Hematopoietic multipotent progenitor cell treated with erythropoietin and hydrocortisone succinate and interleukin-3 and kit ligand, for 17 days (in vitro differentiated cells): ENCODE measurements at places on chromosomes 1 and 21.
A peak's percentile ranks its signal among the peaks of the same experiment; 100 is the strongest.

DNA sequence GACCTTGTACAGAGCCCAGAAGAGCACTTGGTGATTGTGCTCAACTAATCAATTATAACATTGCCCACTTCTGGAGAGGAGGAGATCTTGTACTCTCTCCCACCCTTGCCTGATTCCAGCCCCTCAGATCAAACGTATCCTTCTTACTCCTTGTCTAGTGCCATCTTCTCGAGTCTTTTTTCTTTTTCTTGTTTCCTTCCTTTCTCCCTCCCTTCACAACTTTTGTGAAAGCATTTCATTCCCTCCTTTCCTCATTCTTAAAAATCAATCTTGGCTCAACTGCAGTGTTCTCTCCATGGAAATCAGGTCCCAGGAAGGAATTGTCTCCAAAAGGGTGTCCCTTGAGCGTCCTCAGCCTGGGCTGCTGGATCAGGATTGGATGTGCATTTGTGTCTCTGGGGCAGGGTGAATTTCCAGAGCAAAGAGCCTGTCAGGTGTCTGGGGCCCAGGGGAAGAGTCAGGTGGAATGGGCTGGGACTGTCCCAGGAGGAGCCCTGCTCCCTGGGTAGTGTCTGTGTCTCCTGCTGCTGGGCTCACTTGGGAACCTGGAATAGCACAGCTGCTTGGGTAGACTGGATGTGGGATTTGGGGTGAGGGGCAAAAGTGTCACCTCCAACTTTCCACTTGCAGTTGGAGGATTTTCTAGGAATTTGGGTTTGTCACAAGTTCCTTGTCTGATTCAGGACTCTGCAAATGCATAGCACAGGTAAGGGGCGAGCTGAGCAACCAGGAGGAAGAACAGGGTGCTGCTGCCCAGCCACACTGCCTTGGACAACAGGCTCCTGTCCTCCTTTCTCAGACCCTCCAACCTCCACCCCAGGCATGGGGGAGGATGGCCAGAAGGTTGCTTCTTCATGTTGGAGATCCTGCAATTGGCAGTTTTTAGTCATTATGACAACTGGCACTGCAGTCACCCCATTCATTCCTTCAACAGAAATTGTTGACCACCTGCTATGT lies 3.3 kb downstream of the SOX13 start:
- no peak for DNase-seq

GRCh38 chr1:176897350-176898236 lies 266.9 kb downstream of the ASTN1 start:
- peak; percentile 44 for DNase-seq

DNA sequence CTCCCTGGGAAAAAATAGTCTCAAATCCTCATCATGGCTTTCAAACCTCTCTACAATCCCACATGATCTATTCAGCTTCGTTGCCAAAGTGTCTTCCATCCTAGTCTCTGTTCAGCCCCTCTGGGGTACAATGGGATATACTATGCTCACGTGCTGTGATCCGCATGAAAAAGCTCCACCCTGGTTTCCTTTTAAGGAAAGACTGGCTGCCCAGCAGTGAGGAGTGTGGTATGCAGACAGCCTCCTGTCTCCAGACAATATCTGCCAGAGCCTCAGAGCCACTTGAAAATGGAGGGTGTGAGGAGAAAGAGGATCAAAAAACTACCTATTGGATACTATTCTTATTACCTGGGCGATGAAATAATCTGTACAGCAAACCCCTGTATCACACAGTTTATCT lies 194.5 kb downstream of the LHX8 start:
- no peak for DNase-seq

GRCh38 chr21:19999369-20000272 lies 998.6 kb upstream of the NCAM2 start:
- DNase-seq, result no peak

DNA sequence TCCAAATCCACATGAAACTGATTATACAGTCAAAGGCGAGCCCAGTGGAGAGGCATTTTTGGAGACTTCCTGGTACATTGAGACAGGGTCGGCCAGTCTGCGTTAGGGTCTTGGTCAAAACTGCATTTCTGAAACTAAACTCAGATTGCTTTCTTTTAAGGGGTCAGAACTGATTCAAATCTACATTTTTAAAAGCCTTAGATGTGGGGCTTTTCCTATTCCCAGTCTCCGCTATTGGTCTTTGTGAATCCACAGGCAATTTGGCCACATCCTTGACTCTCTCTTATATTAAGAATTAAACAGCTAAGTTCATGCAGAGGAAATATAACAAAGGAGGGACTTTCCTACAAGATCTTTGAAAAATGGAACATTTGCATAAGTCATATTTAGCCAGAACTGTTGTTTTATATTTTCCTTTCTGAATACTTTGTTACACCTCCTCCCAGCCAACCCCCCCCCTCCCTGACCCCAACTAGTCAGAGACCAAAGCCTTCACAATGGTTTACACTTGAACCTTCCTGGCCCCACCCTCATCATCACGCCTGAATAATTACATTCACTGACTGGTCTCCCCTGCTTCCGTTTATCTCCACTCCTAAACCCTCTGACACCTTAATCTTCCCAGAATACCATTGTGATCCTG lies 30.9 kb downstream of the SELL start:
- DNase-seq, result no peak

DNA sequence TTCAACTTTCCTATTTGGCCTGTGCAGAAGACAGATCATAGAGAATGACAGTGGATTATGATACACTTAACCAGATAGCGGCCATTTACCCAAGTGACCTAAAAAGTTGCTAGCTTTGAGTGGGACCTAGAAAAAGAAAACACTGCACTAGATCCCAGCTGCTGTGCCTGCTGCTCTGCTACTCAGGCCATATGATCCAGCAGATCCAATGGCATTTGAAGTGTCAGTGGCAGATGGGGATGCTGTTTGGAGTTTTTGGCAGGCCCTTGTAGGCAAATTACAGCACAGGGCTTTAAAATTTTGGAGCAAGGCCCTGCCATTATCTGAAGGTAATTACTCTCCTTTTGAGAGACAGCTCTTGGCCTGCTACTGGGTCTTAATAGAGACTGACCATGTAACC lies 74.0 kb upstream of the KCNE2 start:
- DNase-seq, result no peak

DNA sequence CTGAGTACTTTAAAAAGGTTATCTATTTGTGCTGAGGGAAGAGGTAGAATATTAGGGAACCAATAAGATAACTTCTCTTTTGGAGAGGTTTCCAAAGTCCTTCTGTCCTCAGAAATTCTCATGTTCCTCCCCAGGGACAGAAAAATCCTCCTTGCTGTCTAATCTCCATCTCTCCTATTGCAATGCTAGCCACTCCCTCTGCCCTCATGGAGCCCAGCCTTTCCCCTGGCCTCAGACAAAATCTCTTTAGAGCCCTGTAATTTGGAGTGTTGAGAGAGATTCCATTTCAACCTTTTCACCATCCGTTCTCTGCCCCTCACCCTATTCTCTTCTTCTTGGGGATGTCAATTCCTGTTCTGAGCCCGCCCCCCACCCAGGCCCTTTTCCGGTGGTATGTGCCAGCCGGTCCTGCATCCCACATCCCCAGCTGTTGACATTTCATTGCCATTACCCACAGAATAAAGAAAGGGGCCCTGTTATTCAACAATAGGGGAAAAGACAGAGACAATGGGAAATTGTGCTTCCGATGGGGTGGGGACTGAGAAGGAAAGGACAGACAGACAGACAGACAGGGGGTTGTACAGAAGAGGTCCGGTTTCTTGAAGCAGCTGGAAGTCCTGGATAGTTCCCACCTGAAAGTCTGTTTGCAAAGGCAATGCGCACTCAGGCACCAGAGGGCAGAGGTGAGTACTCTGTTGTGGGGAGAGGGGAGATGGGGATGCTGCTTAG lies at the start of gene HAPLN2:
HAPLN2 (plus strand) TSS at position 563 of the 729 bp plus-strand sequence. CDS start 4,076 bp downstream, outside the sequence.
- no peak for DNase-seq

GRCh38 chr1:76330991-76331603 lies 256.6 kb downstream of the ST6GALNAC3 start:
- peak; percentile 23 for DNase-seq

GRCh38 chr1:186740324-186740723 lies 60.1 kb upstream of the PTGS2 start:
- DNase-seq, result no peak

DNA sequence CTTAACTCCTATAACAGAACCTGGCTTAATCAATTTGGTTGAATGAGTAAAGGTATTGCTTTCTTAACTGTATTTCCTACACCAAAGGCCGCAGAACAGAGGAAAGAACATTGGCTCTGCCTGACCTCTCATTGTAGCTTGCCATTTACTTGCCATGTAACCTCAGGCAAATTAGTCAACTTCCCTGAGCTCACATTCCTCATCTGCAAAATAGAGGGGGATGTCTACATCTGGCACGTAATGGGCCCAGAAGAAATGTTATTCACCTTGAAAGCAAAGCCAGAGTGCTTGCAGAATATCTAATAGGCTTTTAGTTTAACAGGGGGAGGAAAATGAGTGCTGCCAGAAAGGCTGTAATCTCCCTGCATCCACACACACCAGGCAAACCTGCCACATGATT lies 44.3 kb downstream of the LAMC2 start:
- no peak for DNase-seq

- DNase-seq, result no peak
Measured at GRCh38 chr1:158930504-158930903, 848 bp upstream of the PYHIN1 start.

DNA sequence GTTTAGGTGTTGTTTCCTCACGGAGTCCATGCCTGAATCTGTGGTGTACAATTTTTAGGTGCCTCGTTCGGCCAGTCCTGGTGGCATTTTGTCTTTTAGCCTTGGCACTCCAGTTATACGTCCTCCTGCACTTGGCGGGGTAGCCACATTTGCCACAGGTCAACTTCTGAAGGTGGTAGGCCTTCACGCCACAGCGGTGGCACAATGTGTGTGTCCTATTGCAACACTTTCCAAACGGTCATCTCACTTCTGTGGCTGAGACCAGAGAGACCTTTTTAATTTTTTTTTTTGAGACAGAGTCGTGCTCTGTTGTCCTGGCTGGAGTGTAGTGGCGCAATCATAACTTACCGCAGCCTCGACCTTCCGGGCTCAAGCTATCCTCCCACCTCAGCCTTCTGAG lies 49.1 kb downstream of the CAMTA1 start:
- no peak for DNase-seq

DNA sequence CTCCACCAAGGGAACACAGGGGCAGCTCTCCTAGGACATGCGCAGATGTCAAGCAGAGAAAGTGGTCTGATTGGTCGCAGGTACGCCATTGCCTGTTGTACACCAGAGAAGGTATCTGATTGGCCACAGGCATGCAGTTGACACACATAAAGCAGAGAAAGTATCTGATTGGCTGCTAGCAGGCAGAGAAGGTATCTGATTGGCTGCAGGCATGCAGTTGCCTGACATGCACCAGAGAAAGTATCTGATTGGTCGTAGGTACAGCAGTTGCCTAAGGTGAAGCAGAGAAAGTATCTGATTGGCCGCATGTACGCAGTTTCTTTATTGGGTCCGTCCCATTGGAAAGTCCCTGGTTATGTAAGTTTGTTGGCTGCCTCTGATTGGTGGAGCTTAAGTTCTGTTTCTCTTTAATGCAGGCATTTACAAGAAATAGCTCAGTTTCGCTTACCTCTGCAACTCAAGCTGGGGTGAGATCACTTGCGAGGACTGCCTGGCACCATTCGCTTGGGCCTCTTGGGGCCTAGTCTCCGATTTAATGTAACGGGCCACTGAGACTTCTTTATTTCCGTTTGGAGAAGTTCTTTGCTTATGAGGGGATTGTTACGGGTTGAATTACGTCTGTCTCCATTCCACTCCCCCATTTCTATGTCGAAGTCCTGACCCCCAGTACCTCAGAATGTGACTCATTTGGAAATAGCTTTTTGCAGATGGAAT lies 74.2 kb downstream of the SIK1 start:
- peak; percentile 4 for DNase-seq

DNA sequence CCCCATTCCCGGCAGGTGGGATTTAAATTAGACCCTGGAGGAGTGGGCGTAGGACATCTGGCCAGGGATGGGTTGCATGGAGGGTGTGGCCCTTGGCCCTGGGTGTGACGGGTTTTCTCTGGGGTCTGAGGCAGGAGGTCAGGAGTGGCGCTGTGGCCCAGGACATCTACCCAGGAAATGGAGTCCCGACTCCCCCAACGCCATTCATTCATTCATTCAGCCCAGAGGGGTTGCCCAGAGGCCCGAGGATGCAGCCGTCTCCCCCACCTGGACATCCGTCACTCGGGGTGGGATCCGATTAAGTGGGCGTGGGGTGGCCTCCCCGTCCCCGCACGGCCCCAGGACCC lies 663 bp downstream of the ATP13A2 start:
- no peak for DNase-seq

- no peak for DNase-seq
Measured at GRCh38 chr1:153536671-153537375, 1.0 kb upstream of the S100A6 start.

GRCh38 chr1:230985711-230986110 lies 6.8 kb downstream of the ARV1 start:
- DNase-seq, result peak; percentile 53

GRCh38 chr1:235074523-235075047 lies 54.1 kb downstream of the TOMM20 start:
- no peak for DNase-seq

DNA sequence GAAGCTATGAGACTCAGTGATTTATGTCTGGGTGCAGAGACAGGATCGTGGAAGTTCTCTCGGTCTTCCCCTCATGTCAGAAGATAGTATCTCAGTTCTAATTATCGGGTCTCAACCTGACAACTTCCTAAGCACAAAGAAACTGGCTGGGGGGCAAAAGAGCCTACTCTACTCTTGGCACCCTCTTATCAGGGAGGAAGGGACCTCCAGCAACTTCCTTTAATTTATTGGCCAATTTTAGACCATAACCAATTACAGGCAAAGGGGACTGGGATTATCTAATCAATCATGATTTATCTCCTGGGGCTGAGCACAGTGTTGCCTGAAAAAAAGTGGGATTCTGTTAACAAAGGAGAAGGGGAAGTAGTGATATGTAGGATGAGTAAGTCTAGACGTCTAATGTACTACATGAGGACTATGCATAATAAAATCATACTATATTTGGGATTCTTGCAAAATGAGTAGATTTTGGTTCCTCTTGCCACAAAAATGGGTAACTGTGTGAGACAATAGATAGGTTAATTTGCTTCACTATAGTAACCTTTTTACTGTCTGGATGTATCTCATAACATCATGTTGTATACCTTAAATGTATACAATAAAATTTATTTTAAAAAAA lies 98.8 kb downstream of the ZFYVE9 start:
- no peak for DNase-seq

GRCh38 chr1:159175571-159175970 lies 4.2 kb downstream of the CADM3 start:
- DNase-seq, result no peak
